ENCODE measurements at places on chromosomes 12 and 14.
A peak's percentile ranks its signal among the peaks of the same experiment; 100 is the strongest.

DNA sequence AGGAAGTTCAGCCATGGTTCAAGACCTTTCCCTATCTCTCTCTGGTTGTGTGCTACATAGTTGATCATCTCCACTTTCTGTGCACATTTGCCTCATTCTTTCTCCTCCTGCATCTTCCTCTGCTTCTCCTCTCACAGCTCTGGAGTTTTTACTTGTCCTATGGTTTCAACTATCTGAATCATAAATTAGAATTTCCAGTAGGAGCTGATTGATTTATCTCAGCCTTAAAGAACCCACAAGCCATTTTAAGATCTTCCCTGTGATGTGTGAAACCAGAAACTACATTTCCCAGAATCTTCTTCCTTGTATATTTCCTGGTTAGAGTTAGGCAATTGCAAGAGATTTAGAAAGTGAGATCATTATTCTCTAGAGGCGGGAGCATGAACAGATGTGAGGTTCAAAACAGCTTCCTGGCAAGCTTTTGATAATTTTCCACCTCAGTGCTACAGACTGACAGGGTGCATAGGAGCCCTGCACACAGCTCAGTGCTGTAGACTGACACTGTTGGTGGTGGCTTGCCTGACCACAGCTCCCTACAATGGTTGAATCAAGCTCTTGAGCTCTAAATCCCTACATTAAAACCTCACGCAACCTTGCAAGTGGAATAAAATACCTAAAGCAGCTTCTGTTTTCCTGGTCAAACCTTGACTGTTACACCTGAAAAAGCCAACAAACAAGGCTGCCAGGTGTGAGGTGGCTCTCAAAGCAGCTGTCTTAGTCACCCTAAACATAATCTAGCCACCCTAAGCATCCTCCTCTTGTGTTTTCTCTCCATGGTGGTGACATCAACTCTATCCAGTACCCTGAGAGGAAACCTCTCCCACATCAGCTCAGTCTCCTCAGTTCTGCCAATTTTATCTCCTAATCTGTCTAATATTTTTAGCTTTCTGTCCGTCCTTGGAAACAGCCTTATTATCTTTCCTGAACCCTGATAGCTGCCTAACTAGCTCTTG is 21.5 kb upstream of the IFNG start:
- no peak for DNase-seq

DNA sequence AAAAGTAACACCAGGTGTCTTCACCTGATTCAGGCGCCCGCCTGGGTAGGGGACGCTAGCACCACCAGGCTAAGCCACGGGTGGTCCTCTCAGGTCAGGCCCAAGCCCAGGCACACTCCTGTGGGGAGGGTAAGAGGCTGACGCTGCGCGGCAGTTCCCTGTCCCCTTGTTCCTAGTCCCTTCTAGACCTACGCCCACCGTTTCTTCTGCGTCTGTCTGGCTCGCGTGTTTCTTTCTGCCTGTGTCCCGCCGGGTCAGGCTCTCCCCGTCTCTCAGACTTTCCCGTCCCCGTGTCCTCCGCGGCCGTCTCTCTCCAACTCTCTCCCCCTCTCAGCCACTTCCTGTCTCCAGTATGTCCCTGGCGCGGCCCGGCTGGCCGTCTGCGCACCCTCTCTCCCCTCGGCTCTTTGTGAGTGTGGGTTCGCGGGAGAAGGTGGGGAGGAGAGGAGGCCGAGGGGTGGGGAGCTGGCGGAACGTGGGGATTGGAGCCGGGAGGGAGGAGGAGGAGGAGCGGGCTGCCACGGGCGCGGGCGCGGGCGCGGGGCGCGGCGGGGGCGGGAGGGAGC is 3.1 kb upstream of the TNS2 start:
- DNase-seq: peak; percentile 85

GRCh38 chr12:71138011-71138410 is 19.8 kb downstream of the TSPAN8 start:
- DNase-seq: no peak

- no peak for DNase-seq
Measured at GRCh38 chr12:46209914-46210872, 58.6 kb downstream of the SLC38A1 start.

DNA sequence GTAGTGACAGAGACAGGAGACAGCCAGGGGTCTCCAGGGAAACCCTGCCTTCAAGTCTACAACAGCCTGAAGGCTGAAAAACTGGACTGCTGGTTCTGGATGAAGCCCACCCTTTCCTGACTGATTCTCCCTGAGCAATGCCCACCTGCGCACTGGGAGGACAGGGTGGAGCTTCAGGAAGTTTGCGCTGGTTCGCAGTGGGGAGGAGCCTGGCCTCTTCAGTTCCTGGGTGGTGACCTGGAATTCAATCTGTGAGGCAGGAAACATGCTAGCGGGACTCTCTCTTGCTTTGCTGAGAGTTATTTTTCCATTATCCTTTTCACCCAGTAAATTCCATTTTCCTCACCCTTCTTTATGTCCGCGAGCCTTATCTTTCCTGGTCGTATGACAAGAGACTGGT is 600.8 kb downstream of the TRHDE start:
- no peak for DNase-seq

DNA sequence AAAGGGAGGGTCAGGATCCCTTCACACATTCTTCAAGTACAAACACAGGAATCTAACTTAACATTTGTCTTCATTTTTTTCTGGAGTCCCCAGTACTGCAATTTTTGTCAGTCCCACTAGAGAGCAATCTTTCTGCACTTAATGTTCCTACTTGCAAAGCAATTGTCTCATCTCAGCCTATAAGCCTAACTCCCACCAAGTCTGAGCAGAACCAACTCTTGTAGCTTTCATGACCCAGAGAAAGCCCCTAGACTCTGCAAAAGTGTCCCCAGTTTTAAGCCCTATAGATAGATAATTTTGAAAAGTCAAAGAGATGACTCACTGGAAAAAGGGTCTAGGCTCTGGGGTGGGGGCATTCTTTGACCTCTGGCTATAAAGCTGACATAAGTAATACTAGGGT is 1.8 kb upstream of the ZBTB39 start:
- peak; percentile 71 for DNase-seq

DNA sequence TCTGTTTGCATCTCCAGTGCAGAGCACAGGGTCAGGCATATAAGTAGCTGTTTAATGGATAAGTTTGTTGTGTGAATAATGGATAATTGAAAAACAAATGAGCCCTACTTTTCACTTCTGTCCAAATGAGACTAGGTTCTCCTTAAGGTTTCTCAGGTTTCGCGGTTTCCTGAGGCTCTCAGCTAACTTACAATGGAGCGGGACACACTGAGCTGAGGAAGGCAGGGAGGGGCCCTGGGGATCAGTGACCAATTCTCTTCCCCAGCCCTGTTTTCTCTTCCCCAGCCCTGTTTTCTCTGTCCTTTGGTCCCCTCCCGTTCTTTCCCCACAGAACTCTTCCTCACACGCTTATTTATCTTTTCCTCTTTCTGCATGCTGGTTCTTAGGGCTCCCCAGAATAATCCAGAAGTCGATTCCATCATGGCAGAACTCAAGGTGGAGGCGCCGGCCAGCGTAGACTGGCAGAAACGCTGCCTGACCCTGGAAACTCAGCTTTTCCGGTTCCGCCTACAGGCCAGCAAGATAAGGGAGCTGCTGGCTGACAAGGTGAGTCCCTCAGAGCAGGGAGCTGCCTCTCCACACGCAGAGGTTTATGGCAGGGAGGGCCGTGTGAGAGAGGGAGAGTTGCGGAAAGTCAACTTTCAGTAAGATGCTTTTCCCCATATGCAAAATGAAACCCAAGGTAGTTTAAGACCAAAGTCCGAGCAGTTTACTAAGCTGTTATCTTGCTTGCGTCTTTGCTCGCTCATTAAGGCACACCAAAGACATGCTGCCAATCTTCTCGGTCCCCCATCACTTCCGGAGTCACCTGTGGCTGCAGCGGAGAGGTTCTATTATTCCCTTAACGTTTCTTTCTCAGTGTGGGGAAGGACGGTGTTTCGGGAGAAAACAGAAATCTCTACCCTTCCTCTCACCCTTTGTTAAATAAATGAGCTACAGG is 8.6 kb downstream of the PLEKHH1 start:
- no peak for DNase-seq

DNA sequence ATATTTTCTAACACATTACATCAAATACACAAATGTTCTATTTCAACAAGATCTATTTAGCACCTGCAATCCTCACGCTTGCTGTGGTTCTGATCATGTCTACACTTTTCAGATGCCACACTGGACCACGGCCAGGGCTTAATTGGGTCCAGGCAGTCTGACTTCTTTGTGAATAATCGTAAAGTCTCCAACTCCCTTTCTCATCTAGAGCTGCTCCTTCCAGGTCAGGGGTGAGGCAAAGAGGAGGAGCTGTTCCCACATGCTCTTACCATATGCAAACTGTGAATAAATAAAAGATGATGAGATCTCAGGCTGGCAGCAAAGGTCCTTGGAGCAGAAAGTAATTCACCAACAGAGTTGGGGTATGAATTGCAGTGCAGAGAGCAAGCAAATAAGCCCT is 316.6 kb downstream of the GLT1D1 start:
- DNase-seq: no peak

- no peak for DNase-seq
Measured at GRCh38 chr14:79378020-79378419, 833.3 kb downstream of the DIO2 start.

- DNase-seq: peak; percentile 68
Measured at GRCh38 chr12:108840605-108841332, 16.6 kb downstream of the SSH1 start.

GRCh38 chr12:10358131-10358530 is 31.7 kb downstream of the KLRK1 start:
- no peak for DNase-seq

GRCh38 chr12:11805680-11806079 is 156.2 kb downstream of the ETV6 start:
- no peak for DNase-seq

DNA sequence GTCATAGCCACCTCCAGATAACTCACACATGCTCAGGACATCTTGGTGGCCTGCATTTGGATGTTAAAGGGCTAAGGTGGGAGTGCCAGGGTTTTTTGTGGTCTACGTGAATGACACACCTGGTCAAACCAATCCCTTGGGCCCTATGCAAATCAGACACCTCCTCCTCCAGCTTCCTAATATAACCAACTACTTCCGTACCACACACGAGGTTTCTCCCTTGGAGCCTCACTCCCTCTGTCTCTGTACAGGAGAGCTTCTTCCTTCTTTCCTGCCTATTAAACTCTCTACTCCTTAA is 19.6 kb downstream of the APOBEC1 start:
- DNase-seq: no peak

- DNase-seq: peak; percentile 50
Measured at GRCh38 chr12:13208533-13209435, 12.3 kb downstream of the EMP1 start.

GRCh38 chr14:58807191-58807590 is 169.4 kb downstream of the DACT1 start:
- DNase-seq: no peak

DNA sequence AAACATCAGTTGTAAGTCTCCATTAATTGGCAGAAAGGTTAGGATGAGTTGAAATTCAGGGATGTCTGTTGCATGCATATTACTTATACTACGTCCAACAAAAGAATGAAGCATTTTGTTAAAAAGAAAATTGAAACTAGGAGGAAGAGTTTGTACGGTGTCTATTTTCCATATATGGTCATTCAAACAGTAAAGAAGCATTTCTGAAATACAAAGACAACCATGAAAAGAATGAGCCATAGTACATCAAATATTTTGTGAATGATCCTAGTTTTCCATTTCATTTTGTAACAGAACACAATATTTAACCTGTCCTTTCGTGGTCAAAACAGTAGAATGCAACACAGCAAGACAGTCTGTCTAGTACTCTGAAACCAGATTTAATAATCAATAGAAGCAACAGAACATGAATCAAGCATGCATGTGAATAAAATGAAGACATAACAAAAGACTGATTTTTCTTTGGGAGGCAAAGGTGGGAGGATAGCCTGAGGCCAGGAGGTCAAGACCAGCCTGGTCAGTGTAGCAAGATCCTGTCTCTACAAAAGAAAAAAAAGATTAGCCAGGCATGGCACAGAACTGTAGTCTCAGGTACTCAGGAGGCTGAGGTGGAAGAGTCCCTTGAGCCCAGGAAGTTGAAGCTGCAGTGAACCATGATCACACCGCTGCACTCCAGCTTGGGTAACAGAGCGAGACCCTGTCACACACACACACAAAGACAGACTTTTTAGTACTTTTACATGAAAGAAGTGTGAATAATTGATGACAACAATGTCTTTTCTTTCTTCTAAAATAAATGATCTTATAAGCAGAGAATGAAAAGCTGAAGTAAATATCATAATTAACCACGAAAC is 156.0 kb downstream of the LRIG3 start:
- peak; percentile 5 for DNase-seq

GRCh38 chr12:3842517-3842916 is 30.7 kb downstream of the PARP11 start:
- no peak for DNase-seq

- DNase-seq: no peak
Measured at GRCh38 chr14:55892906-55893305, 225.3 kb upstream of the PELI2 start.

- DNase-seq: no peak
Measured at GRCh38 chr12:81541121-81541520, 218.0 kb downstream of the PPFIA2 start.

GRCh38 chr12:66514581-66514980 is 164.3 kb downstream of the GRIP1 start:
- no peak for DNase-seq

DNA sequence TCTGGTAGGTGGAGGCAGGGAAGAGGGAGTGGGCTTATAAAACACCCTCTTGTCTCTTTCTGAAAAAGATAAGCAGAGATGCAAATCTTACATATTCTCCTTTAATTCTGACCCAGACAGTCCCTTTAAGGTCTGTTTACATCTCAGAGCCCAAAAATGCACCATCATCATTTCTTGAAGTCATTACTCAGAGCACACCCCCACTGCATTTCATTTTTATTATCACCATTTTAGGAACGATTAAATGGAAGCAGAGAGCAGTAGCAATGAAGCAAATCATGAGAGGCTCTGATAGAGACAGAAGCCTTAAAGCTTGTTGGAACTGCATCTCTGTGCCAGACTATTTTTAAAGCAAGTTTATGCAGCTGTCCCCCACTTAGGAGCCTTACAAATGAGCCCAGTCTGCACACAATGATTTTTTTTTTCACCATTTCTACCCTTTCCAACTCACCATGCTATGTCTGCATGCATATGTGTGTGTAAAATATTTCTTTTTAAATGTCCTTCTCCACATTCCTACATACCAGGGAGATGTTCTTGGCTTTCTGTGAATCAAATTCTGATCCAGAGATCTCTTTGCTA is 311.0 kb downstream of the GRIN2B start:
- no peak for DNase-seq

DNA sequence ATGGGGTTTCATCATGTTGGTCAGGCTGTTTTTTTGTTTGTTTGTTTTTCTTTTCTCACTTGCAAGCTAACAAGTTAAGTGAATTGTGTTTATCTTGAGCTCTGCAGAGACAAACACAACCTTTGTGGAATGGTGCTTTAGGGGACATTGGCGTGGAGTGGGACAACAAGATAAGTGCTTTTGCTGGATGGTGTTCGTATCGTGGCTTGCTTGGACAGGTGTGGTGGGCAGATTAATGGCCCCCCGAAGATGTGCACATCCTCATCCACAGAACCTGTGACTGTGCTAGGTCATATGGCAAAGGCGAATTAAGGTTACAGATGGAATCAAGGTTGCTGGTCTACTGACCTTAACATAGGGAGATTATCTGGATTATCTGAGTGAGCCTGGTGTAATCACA is 7.0 kb downstream of the MLXIP start:
- DNase-seq: no peak
